NCI-H2081 treated with DMSO at 0.1 percent for 48 hours (cell line): ENCODE measurements at places on chromosomes 3 and 15.

DNA sequence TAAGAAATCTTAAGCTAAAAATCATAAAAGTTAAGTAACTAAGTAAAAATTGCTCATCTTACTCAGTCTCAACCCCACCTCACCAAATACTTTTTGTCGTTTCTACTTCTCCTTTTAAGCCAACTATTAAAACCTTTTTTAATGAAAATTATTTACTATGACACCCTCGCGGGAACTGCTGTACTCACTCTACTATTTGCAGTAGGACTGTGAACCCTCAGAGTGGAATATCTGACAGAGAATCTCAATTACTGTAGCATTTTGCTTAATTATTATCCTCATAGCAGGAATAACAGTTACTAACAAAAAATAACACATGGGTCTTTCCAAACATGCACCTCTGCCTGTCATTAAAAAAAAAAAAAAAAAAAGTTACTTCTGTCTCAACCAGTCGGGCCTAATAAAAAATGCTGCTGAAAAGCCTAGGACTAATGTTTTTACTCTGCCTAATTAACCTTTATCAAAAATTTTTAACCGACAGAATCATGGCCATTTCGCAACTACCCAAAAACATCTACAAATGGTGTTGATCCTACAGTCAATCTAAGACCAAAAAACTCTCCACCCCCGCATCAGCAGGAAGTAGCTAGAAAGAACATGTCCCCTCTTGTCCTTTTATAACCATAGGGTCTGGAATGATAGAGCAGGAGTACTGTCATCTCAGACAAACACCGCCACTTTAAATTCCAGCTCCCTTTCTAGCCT is 10.2 kb downstream of the ALDH1L1 start:
- DNase-seq: no peak

- no peak for DNase-seq
These were observed 59.3 kb downstream of the MEIS2 start for GRCh38 chr15:37041042-37041441.

DNA sequence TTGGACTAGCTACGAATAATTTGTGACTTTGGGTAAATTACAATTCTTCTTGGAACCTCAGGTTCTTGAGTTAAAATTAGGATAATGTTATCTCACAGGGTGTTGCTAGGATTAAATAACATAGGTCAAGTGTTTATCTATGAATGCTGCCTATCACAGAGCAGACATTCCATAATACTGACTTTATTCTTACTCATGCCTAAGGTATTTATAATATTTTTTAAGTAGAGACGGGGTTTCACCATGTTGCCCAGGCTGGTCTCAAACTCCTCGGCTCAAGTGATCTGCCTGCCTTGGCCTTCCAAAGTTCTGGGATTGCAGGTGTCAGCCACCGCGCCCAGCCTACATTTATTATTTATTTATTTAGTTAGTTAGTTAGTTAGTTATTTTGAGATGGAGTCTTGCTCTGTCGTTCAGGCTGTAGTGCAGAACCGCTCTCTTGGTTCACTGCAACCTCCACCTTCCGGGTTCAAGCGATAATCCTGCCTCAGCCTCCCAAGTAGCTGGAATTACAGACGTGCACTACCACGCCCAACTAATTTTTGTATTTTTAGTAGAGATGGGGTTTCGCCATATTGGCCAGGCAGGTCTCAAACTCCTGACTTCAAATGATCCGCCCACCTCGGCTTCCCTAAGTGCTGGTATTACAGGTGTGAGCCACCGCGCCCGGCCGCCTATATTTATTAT is 741 bp upstream of the ZNF106 start:
- DNase-seq: no peak

- no peak for DNase-seq
These were observed 46.8 kb upstream of the VPS8 start for GRCh38 chr3:184765047-184765729.

- DNase-seq: no peak
These were observed 53.5 kb upstream of the DCBLD2 start for GRCh38 chr3:98954791-98955604.

- DNase-seq: no peak
These were observed 153.4 kb downstream of the CBLB start for GRCh38 chr3:105715372-105715771.

- no peak for DNase-seq
These were observed 554 bp downstream of the CHST13 start for GRCh38 chr3:126524429-126524988.

DNA sequence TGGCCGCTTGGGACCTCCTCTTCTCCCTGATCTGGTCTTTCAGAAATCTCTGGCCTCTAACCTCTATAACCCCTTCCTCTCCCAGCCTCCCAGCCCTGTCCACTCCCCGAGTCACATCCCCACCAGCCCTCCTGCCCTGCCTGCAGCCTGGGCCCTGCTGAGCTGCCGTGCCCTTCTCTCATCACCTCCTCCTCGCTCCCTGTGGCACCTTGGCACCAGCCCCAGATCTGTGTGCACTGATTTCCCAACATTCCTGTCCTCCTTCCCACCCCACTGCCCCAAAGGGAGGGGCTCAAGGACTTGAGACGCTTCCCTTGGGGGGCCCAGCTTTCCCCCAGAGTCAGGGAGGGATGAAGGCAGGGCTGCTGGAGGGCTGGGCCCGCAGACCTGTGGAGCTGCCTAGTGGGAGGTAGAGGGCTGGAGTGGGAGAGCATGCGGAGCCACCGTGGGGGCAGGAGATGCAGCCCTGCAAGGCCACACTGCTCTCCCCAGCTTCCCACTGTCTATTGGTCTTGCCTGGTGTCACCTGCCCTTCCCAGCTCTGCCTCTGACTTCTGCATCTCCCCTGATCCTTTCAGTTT is 42.7 kb downstream of the EXOG start:
- DNase-seq: no peak

DNA sequence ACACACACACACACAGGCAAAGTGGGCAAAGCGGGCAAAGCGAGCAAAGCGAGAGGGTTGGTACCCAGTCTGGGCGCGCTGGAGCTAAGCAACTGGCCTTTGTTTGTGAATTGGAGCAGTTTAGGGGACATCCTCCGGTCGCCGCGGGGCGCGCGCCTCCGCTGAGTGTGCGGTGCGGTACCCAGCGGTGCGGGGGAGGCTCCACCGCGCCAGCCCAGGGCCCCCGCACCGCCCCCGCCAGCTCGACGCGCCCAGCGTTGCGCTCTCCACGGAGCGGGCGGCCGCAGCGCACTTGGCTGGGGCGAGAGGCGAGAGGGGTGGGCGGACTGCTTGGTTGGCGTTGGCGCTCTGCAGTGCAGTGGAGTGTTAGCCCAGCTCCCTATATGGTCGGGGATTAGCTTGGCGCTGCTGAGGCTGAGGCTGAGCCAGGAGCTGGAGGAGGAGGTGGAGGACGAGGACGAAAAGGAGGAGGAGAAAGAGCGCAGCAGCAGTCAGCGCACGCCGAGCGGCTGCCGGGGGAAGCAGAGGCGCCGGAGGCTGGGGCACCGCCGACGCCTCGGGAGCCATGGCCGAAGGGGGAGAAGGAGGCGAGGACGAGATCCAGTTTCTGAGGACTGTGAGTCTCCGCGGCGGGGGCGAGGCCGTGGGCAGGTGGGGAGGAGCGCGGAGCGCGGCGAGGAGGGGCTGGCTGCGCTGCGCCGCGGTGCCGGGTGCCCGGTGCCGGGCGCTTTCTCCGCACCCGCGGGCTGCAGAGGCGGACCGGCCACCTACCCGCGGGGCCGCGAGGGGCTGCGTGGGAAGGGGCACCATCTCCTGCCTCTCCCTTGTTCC is at the start of gene RYR3:
TSS of gene RYR3 (plus strand) at position 487 of the 831 bp plus-strand sequence. CDS start at position 566, 79 bp downstream.
- DNase-seq: no peak

- DNase-seq: peak; percentile 45
These were observed at the start of gene MCF2L2 for GRCh38 chr3:183428447-183429211. Gene MCF2L2, minus strand, starts transcription at chr3:183428619. Its CDS starts 642 bp downstream, at chr3:183427977.
